ENCODE measurements at places on chromosomes 1 and 21.
A peak's percentile ranks its signal among the peaks of the same experiment; 100 is the strongest.

GRCh38 chr1:45542591-45542990 lies 8.0 kb upstream of the AKR1A1 start:
- DNase-seq, result no peak

- DNase-seq, result no peak
Observed at GRCh38 chr1:78223417-78224215, 177.8 kb downstream of the GIPC2 start.

GRCh38 chr1:110033421-110033820 lies 1.0 kb upstream of the STRIP1 start:
- no peak for DNase-seq

DNA sequence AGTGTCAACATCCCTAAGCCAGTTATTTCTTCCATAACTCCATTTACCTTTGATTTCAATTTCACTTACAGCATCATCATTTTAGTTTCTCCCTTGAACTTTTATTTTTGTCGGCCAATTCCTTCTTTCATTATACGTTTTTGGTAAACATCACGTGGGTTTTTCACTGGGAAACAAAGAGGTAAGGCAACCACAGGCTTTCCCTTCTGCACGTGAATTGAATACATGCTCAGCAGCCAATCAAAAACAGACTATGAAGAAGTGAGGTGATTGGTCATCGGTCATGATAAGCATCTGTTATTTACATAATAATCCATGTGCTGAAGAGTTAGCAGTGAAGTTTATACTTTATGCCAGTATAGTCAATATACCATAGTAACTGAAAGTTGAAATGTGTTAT lies 98.7 kb downstream of the NCAM2 start:
- no peak for DNase-seq

GRCh38 chr1:22077728-22078127 lies 25.2 kb downstream of the CDC42 start:
- DNase-seq, result no peak

DNA sequence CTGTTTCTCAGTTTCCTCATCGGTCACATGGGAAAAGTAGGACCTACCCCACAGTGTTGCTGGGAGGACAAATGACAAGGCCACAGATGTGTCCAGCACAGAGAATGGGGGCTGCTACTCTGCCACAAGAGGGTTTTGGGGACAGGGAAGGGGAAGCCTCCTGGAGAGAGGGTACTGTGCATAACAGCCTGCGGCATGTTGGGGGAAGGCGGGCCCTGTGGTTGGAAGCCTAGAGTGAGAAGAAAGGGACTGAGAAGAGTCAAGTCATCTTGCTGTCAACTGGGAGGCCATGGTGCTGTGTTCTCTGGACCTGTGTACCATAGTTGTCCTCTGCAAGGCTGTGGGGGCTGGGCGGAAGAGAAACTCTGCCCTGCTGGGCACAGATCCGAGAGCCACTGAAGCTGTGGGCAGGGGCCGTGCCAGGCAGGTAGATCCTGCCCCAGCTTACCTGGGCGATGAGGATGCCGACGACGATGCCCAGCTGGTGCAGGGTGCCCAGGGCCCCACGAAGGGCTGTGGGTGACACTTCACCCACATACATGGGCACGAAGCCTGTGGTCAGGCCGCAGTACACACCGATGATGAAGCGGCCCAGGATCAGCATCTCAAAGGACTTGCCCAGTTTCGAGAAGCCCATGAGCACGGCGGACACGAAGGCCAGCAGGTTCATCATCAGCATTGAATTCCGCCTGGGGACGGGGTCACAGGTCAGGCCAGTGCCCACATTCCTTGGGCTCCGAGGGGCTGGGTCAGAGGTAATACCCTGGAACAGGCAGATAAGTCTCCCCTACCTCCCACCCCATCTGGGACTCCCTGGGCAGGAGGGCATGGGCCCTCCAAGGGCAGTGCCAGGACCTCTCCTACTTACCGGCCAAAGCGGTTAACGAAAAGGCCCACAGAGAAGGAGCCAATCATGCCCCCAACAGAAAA lies 28.2 kb downstream of the SLC2A1 start:
- DNase-seq, result no peak

- DNase-seq, result no peak
Observed at GRCh38 chr1:29218223-29218622, 12.5 kb downstream of the MECR start.

DNA sequence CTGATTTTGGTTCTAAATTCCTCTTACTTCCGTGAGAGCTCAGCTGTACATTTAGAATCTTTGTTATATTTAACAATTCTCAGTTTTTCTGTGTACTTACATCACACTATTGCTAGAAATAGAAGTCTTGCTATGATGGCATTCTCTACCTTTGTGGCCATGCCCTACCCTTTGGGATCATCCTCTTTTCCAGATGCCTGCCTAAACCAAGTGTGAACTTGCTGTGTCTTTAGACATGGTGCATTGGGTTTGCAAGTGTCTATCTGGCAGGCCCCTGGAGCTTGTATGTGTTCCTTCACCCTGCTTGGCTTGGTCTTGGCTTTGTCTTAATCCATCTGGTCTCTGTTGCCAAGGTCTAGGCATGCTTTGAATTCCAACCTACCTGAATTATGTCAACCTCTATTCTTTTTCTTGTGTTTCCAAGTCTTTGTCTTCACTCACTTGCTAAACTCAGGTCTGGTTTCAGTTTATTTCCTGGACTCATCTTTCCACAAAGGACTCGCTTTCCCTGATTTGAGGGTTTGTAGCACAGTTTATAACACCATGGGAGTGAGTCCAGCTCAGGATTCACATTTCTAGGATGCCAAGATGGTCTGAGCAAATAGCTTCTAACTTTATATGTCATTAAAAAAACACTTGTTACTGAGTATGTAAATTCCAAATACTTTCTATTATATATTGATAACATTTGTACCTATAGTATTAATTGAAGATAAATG lies 20.6 kb upstream of the APOBEC4 start:
- DNase-seq, result no peak

GRCh38 chr1:156063997-156064285 lies 3.0 kb downstream of the RAB25 start:
- DNase-seq, result no peak

DNA sequence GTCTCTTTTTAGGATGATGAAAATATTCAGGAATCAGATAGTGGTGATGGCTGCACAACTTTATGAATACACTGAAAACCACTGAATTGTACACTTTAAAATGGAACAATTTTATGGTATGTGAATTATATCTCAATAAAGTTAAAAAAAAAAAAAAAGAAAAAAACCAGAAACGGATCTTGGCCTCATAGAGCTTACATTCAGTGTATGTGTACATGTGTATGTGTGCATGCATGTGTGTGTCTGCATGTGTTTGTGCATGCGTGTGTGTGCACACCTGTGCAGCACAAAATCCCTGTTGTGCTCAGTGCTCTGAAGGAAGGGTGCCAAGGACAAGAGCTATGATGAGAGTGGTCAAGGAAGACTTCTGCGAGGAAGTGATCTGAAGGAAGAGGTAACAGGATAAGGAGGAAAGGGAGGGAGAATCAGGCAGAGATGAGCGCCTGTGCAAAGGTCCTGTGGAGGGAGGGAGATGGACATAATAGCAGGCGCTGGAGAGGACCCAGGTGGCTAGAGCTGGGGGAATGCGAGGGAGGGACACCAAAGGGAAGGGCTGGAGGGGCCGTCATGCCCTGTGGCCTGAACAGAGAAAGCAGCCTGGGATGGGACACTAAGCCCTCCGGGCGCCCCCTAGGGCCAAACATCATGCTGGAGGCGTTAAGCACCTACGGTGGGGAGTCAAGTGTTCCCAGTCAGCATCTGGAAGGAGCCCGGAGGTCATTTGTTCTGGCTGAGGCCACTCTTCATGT lies 25.2 kb downstream of the NKAIN1 start:
- DNase-seq, result no peak

DNA sequence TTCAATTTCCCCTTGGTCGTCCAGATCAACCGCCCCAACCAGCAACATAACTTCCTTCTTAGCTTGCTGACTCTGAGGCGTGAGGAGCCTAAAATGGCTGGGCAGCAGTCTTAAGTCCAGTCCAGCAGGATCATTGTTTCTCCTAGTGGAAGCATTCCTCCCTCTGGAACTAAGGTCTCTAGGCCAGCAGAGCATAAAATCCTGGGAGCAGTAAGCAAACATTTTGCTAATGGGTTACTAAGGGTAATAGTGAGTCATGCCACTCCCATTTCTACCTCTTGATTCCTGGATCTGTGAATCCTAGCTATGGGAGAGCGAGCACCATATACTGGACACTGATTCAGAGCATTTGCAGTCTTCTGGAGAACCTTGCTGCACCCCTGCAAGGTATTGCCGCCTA lies 59.9 kb downstream of the ADSS2 start:
- DNase-seq, result no peak

- DNase-seq, result no peak
Observed at GRCh38 chr1:178450871-178451270, 45.9 kb downstream of the CLEC20A start.

DNA sequence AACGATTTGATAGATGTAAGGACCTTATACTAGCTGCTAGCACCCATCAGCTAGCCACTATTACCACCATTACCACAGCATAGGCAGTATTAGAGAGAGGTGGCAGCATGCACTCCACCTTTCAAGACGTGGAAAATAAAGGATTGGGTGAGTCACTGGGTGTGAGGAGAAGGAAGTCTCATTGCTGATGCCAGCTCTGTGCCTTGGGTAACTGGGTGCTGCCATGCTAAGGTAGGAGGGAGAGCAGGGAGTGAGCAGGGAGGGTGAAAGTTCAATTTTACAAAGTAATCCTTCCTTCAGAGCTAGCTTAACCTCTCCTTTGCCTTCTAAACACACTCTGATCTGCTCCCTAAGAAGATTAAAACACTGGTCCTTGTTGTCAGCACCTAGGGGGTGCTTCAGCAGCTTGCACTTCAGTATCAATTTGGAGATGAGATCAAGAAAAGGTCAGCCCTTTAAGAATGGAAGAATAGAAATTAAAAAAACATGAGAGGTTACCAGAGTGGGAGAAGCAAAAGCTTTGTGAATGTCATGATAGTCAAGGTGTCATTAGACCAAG lies 1.8 kb upstream of the LIN9 start:
- peak; percentile 37 for DNase-seq

- no peak for DNase-seq
Observed at GRCh38 chr1:32336591-32336932, 529 bp upstream of the MARCKSL1 start.

- no peak for DNase-seq
Observed at GRCh38 chr1:60431593-60431992, 358.0 kb upstream of the C1orf87 start.

DNA sequence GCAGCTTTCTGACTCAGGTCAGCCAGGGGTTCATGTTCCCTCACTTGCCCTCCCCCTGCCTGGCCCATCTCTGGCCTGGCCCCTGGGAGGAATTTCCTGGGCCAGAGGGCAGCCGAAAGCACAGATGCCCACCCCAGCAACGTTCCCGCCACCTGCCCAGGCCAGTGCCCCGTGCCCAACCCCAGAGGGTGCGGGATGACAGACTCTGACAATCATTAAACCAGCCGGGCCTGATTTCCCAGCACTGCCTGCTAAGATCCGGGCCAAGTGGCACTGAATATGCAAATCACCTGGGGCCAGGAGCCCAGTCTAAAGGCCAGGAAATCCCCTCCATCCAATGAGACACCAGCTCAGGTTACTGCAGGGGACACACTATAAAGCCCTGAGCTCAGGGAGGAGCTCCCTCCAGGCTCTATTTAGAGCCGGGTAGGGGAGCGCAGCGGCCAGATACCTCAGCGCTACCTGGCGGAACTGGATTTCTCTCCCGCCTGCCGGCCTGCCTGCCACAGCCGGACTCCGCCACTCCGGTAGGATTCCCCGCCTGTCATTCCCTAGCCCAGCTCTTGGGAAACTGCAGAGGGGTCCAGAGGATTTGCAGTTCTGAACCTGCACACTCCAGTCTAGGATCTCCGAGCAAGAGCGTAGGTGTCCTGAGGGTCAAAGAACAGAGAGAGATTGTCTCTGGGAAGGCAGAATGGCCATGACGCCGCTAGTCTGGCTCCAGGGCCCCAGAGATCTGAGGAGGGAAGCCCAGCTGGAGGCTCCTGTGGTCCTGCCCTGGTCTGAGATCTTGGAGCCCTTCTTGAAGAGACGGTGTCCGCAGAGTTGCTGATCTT lies at the start of gene ELF3:
Gene ELF3, plus strand, starts transcription at position 408 of the 836 bp plus-strand sequence. CDS start 550 bp downstream, outside the sequence.
- peak; percentile 36 for DNase-seq

DNA sequence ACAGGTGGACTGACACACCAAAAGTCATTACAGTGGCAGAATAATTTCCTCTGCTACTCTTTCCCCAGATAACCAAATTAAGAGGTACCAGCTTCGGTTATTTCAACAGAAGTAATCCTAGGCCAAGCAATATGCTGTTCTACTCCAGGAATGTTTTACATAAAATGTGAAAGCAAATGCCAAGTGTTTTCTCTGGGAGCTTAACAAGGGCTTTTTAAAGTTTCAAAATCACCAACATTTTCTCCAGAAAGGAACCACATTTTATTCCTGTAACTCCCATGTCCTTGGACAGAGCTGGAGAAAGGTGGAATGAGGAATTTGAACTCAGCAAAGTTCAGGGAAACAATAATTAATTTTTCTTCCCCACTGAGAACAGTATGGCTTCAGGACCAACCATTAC lies 27.2 kb downstream of the CNN3 start:
- DNase-seq, result no peak

DNA sequence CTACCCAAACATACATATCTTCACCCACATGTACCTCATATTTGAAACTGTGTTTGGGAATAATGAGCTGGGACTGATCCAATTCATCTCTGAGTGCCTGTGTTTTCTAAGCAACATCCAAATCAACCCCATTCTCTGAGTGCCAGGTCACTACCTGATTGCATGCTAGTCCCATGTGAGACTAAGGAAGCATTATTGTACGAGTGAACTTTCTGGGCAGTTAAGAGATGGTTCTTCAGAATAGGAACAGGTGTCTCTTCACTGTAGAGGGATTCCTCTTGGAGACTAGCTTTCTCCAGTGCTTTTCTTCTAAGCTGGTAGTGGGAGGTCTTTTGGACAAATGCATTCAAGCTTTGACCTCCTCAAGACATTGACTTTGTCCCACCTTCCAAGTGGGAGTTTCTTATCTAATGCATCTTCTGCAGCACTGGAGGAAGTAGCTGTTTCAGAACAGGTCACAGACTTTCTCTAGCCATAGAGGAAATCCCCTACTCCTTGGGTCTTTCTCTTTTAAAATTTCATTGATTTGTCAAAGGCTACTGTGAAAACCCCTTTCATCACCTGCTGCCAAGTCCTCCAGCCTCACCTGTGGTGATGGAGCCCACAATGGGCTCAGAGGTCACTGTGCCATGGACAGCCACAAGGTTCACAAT lies 172.0 kb upstream of the KIAA0040 start:
- no peak for DNase-seq

GRCh38 chr1:225998560-225999226 lies 450 bp downstream of the SDE2 start:
- no peak for DNase-seq

DNA sequence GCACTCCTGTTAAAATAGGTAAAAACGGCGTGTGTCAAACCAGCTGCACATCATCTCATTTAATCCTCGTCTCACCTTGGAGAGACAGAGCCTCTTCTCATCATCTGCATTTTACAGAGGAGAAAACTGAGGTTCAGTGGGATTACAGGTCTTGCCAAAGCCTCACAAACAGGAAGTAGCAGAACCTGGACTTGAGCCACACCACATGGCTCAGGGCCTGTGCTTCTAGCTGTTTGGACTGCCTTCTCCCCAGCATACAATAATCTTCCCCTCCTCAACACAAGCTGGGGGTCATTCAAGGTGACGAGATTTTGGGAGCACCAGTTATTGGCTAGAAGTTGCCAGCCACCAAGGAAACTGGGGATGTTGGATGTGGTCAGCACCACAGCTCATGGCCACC lies 167.9 kb upstream of the ZC3H12A start:
- DNase-seq, result no peak

- DNase-seq, result no peak
Observed at GRCh38 chr1:186118724-186119123, 256.3 kb downstream of the TPR start.
